ENCODE measurements at places on chromosomes 7 and 10. TPM values are rescaled to one million over a fixed set of nuclear protein-coding genes. Genes with fewer than 3 reads are reported as not detected.

- no peaks in the 10 kb centered on the region for H3K36me3 ChIP-seq
- no peak for DNase-seq
- no peak overlapping the region for H3K27ac ChIP-seq
- H3K4me1 ChIP-seq, result no peaks in the 10 kb centered on the region
Observed at GRCh38 chr10:114188001-114188400, 8.8 kb downstream of the TDRD1 start.

DNA sequence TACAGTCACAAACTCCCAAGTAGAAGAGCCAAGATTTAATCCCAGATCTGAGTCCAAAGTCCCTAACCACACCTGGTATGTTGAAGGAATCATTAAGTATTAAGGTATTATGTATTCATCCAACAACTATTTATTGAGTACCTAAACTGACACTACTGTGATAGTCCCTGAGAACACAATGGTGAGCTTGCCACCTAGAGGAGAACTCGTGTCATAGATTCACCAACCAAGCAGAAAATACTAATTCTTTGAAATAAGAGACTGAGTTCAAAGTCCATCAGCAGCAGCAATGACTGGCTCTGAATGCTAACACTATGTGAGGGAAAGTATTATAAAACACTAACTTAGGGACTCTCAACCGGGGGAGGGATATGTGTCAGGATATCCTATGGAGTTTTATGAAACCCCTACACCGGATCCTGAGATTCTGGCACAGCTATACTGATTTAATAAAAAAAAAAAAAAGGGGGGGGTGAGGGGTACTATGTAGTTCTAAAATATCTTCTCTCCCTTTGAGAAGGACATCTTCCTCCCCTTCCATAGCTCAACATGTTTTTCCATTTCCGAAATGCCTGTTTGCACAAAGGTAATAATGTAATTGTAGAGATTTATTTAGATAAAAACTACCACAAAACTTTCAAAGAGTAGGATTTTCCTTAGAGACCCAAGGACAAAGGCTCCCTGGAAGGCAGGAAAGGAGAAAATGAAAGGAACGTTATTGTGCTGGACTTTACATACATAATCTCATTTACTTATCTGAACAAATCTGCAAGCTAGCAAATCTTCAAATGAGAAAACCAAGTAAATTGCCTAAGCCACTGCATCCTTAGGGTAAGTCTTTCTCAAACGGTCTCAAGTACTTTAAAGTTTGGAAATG lies 1.6 kb downstream of the NCOA4 start:
- DNase-seq, result peak; percentile 50
- H3K4me1 ChIP-seq, result peaks cover 64% of the 10 kb centered on the region
- peaks cover 5% of the 10 kb centered on the region for H3K36me3 ChIP-seq
- H3K27me3 ChIP-seq, result no peaks in the 10 kb centered on the region
- H3K4me3 ChIP-seq, result peak overlapping the region; percentile 55
- H3K27ac ChIP-seq, result peak overlapping the region; percentile 91

Gene RPA3
- total RNA-seq, result 35.5 TPM

DNA sequence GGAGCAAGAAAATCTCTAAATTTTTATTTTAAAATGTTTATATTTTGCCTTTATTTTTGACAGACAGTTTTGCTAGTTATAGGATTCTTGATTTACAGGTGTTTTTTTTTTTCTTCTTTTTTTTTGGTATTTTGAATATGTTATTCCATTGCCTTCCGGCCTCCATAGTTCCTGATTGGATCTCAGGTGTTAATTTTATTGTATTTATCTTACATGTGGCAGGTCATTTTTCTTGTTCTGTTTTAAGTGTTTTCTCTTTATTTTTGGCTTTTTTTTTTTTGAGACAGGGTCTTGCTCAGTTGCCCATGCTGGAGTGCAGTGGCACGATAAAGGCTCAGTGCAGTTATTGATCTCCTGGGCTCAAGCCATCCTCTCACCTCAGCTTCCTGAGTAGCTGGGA lies 73.9 kb downstream of the MLLT10 start:
- no peaks in the 10 kb centered on the region for H3K27me3 ChIP-seq
- DNase-seq, result no peak
- H3K4me1 ChIP-seq, result peaks cover 15% of the 10 kb centered on the region

GRCh38 chr10:91034494-91035159 lies 113.7 kb upstream of the ANKRD1 start:
- H3K4me1 ChIP-seq, result peaks cover 25% of the 10 kb centered on the region
- H3K27ac ChIP-seq, result peak overlapping the region; percentile 13
- H3K4me3 ChIP-seq, result no peak overlapping the region
- H3K27me3 ChIP-seq, result no peaks in the 10 kb centered on the region
- H3K36me3 ChIP-seq, result no peaks in the 10 kb centered on the region

DNA sequence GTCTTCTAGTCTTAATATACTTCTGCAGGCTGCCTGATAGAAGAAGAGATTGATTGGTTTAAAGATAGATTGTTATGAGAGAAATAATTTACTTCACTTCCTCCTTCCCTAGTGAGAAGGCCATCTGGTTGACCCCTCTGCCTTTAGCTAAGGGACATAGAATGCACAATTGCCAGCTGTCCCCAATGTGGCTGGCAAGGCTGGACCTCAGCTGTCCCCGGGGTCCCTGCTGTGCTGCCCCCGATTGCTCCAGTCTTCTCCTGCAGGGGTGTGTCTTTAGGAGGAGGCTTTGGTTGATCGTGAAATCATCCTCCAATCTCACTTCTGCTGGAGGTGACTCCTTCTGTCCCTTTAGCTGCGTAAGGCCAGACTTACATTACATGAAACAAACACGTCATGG lies 388.5 kb downstream of the DPP6 start:
- no peaks in the 10 kb centered on the region for H3K36me3 ChIP-seq
- no peaks in the 10 kb centered on the region for H3K27me3 ChIP-seq
- H3K27ac ChIP-seq, result no peak overlapping the region
- no peaks in the 10 kb centered on the region for H3K4me1 ChIP-seq
- no peak overlapping the region for H3K4me3 ChIP-seq

DNA sequence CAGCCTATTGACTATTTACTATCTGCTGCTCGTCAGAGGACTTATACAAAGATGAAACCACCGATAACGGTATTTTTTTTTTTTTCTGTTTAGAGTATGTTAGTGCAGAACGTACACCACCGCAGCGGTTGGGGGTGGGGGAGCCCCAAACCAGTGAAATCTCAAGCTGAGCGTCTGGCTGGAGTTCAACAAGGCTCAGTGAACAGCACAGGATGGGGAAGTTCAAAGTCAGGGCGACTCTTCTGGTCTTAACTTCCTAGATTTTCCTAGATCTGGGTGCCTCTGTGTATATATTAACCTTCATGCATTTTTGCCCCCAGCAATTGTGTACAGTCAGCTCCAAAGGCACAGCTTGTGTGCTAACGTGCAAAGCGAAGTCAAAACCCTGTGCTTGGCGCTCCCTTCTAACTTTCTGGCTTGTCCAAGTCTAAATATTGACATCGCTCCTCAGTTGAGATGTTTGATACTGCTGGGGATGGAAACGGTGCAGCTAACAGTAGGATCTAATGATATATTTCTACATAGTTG lies 1.1 kb downstream of the RHOBTB1 start:
- H3K4me3 ChIP-seq, result no peak overlapping the region
- no peak overlapping the region for H3K27ac ChIP-seq
- H3K36me3 ChIP-seq, result no peaks in the 10 kb centered on the region
- H3K4me1 ChIP-seq, result peaks cover 22% of the 10 kb centered on the region

DNA sequence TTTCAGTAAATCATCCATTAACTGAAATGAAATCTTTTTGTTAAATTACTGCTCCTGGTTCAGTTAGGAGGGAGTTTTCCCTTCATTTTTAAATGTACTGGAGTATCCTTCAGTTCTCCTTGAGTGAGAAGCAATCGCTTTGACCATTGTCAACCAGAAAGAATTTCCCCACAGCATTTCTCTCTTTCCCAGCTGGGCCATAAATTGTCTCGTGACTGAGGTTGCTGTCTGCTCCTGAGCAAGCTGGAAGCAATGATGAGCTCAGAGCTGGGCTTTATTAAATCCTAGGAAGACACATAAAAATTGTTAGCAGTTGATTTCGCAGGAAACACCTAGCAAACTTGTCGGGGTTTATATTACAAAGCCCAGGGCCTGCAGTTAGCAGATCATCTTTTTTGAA lies 102.0 kb upstream of the INSYN2A start:
- H3K27me3 ChIP-seq, result no peaks in the 10 kb centered on the region
- H3K4me1 ChIP-seq, result peaks cover 20% of the 10 kb centered on the region
- no peak overlapping the region for H3K27ac ChIP-seq
- no peak for DNase-seq

Gene MEST
- 2.8 TPM for total RNA-seq

DNA sequence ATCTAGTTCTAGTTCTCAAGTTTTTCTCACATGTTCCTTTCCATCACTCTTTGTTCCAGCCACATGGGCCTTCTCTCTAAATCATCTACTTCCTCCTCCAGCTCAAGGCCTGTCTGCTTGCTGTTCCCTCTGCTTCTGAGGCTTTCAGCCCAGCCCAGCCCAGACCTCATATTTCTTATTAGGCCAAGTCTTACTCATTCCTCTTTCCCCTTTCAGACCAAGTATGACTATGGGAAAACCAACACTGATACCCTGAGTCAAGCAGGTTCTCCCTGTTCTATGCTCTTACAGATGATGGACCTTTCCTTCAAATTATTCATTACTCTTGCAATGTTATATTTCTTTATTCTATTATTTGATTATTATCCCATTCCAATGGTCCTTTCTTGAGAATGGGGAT lies 80.3 kb upstream of the SEM1 start:
- H3K4me3 ChIP-seq, result no peak overlapping the region
- no peaks in the 10 kb centered on the region for H3K4me1 ChIP-seq
- DNase-seq, result no peak
- H3K27ac ChIP-seq, result no peak overlapping the region
- no peaks in the 10 kb centered on the region for H3K36me3 ChIP-seq

Data from CD4-positive, alpha-beta memory T cell (primary cell).